GDM1 (cell line): ENCODE measurements at places on chromosomes 12 and 14.

DNA sequence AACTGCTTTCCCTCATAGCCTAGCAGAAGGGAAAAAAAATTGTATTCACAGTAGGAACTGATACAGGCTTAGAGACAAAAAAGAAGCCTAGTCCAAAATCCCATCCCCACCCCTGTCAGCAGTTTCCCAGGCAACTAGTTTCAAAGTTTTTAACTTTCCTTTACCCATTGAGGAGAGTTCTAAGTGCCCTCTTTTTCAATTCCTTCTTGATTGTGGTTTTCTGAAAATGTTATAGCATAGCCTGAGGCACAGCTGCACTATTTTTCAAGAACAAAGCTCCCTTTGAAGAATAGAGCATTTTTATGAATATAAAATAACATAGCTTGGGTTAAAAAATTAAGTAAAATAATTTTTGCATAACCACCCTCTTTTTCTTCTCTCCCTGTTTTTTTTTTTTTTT lies 81.6 kb downstream of the IPO8 start:
- no peak for DNase-seq

DNA sequence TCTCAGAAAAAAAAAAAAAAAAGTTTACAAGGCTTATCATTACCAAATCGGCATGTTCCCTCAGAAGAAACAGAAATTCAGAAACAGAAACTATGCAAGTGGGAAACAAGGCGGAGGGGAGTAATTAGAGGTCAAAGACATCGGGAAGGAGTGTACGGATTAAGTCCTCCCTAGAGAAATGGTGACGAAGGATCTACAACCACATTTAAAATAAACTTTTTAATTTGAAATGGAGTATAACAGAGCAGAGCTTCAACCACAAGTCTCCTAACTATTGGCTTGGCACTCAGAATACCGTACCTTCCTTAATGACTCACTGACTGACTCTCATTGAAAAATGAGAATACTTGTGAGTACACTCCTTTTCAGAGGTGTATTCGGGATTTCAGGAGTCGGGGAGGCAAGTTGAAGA lies 908 bp downstream of the ENTPD5 start:
- no peak for DNase-seq

GRCh38 chr12:19799216-19799615 lies 359.9 kb downstream of the AEBP2 start:
- no peak for DNase-seq

DNA sequence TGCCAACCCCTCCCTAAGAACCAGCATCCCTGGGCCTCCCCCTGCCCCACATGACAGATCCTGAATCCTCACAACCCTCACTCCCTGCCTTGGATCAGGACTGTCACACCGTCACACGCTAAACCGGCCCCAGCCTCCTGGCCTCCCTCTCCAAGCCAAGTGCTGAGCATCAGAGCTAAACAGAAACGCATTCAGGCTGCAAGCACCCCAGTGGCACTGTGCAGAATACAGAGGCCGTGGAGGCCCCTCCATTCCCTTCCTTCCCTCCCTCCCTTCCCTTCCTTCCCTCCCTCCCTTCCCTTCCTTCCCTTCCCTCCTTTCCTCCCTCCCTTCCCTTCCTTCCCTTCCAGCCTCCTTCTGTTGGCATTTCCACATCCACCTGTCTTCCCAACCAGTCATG lies 12.6 kb downstream of the POLE start:
- no peak for DNase-seq

GRCh38 chr12:89213139-89213538 lies 139.2 kb downstream of the DUSP6 start:
- no peak for DNase-seq

- no peak for DNase-seq
Measured at GRCh38 chr12:34350092-34351041, 328.1 kb downstream of the ALG10 start.

GRCh38 chr12:51941011-51941581 lies 10.4 kb upstream of the ACVR1B start:
- no peak for DNase-seq

GRCh38 chr12:70919597-70920035 lies 922 bp downstream of the PTPRR start:
- no peak for DNase-seq
